Smooth muscle cell of the brain vasculature (primary cell): ENCODE measurements at places on chromosomes 11 and 22.

DNA sequence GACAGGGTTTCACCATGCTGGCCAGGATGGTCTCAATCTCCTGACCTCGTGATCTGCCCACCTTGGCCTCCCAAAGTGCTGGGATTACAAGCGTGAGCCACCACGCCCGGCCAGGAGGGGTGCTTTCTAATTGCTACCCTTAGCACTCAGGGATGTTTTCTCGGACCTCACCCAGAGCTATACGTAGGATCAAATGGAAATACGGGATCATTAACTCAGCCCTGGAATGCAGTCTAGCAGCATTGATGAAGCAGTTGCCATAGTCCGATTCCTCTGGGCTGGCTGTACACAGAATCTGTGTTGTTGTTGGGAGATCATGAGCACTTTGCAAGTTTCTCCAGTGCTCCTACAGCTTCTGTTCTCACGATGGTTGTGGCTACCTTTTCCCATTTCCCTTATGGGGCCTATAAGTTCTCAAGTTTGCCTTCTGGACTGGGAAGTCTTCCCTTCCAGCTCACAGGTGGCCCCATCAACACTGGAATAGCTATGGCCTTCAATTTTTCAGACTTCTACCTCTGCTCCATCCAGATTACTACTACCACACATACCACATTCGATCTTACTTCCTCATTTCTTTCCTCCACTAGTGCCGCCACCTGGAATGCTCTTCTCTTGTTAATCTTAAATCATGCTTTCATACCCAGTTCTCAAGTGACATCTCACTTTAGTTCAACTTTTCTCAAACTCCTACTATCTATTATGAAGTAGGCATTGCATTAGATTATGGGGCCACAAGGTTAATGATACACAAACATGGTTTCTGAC lies 16.1 kb upstream of the PCF11 start:
- DNase-seq = no peak

- DNase-seq = no peak
These were observed 1.8 kb upstream of the CHADL start for GRCh38 chr22:41242396-41243117.

- peak; percentile 35 for DNase-seq
These were observed 6.4 kb upstream of the ARFGAP3 start for GRCh38 chr22:42863349-42863961.

- no peak for DNase-seq
These were observed 36.5 kb upstream of the CYP2D6 start for GRCh38 chr22:42167066-42167465.

- DNase-seq = no peak
These were observed at the start of gene LUZP2 for GRCh38 chr11:24496736-24497725. Gene LUZP2, plus strand, starts transcription at chr11:24497053.
